ENCODE measurements at places on chromosomes 5 and 9. TPM values are rescaled to one million over a fixed set of nuclear protein-coding genes. Genes with fewer than 3 reads are reported as not detected.

Gene IFNA2
- not detected for total RNA-seq

Gene IL13
- total RNA-seq = not detected

DNA sequence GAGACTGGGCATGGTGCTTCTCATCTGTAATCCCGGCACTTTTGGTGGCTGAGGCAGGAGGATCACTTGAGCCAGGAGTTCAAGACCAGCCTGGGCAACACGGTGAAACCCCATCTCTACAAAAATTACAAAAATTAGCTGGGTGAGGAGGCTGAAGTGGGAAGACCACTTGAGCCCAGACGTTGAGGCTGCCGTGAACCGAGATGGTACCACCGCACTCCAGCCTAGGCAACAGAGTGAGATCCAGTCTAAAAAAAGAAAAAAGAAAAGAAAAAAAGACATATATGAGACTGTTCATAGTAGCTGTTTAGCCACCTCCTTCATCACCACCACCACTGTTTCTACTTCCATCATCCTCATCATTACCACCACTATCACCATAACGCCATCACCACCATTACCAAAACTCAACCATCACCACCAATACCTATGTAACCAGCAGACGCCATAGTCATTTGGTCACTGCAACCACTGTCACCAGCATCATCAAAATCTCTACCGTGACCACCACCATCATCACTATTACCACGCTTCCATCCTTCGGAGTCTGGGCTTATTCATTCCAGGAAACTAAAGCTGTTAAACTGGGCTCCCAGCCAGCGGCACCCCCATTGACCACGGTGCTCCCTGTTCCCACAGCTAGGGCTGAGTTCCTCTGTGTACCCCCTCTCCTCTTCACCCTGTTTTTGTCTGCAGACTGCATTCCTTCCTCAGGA, 8.4 kb upstream of the KIF12 start:
- no peak for DNase-seq
- no peaks in the 10 kb centered on the region for H3K27me3 ChIP-seq
- no peaks in the 10 kb centered on the region for H3K4me1 ChIP-seq

Gene ADAMTS13
- total RNA-seq = 0.30 TPM

Gene IRX1
- total RNA-seq = not detected

- no peak overlapping the region for H3K4me3 ChIP-seq
- H3K36me3 ChIP-seq = no peaks in the 10 kb centered on the region
- no peak overlapping the region for H3K27ac ChIP-seq
- no peak for DNase-seq
Measured at GRCh38 chr5:136113606-136114005, 19.0 kb upstream of the SMAD5 start.

GRCh38 chr5:78699552-78700153, 51.1 kb upstream of the LHFPL2 start:
- peaks cover 6% of the 10 kb centered on the region for H3K4me1 ChIP-seq
- no peaks in the 10 kb centered on the region for H3K27me3 ChIP-seq
- no peak overlapping the region for H3K4me3 ChIP-seq
- H3K36me3 ChIP-seq = no peaks in the 10 kb centered on the region

DNA sequence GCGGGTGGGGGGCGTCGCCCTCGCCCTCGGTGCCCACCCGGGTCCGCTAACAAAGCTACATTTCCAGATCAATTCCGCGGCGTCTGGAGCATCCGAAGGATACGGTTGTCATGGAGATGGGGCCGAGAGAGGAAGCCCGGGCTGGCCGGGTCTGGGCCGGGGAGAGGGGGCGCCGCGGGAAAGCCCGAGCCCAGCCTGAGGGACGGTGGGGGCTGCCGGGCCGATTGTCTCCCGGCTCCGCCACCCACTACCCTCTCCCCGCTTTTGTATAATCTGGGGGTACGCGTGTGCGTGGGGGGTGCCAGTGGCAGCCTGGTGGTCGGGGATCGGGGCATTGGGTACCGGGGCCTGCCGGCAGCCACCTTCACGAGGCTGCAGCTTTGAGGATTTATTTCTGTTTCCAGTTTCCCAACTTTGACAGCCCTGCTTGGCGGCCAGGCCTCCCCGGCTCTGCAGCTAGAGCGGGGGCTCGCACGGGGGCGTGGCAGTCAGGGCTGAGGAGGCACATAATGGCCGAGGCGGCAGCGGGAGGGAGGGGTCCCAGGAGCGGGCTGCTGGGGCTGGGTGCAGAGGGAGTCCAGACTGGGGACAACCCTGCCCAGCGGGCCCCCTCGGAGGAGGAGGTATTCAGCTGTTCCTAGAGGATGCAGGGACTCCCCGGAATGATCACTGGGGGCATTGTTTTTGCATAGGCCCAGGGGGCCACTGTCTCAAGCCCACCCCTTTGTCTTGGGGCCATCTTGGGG, 626 bp downstream of the PSD2 start:
- no peaks in the 10 kb centered on the region for H3K36me3 ChIP-seq
- H3K4me3 ChIP-seq = no peak overlapping the region
- peaks cover 33% of the 10 kb centered on the region for H3K27me3 ChIP-seq
- H3K27ac ChIP-seq = no peak overlapping the region

GRCh38 chr9:83200531-83200930, 137.6 kb upstream of the RASEF start:
- no peak for DNase-seq
- H3K36me3 ChIP-seq = no peaks in the 10 kb centered on the region
- H3K27ac ChIP-seq = no peak overlapping the region

DNA sequence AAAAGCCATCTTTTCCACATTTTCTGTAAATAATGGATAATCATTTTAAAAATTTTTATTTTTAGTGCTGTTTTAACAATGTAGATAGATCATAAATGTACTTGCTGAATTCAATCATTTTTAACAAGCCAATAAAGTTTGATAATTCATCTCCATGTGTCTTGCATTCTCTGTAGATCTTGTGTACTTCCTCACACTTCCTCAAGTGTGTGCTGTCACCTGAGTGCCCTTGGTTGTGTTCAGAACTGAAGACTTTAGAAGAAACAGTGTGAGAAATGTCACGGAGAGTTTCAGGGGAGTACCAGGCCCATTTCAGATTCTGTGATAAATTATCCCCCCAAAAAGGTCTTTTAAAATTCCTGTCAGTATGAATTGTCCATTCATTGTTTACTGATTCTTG, 146.0 kb downstream of the NTRK2 start:
- H3K36me3 ChIP-seq = no peaks in the 10 kb centered on the region
- no peaks in the 10 kb centered on the region for H3K4me1 ChIP-seq
- no peak for DNase-seq
- H3K4me3 ChIP-seq = no peak overlapping the region
- no peak overlapping the region for H3K27ac ChIP-seq
- no peaks in the 10 kb centered on the region for H3K27me3 ChIP-seq

Gene TRPM6
- total RNA-seq = 0.32 TPM
